ENCODE measurements at places on chromosomes 12 and 14.

- DNase-seq, result no peak
Observed at GRCh38 chr12:85466890-85467289, 186.9 kb downstream of the ALX1 start.

DNA sequence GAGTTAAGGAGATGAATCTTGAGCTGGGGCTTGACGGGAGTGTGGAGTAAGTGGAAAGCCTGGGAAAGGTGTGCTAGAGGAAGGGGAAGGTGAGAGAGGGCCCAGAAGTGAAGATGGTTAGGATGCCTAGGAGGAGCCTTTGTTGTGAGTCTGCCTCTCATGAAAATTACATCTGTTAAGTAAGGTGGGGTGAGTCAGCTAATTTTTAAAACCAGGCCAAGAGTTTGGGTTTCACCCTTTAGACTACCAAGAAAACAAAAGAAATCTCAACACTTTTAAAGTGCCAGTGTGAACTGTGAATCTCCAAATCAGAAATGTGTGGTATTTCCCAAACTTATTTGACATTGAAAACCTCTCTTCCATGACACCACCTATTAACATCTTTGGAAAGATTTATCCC lies 185.2 kb downstream of the CRADD start:
- DNase-seq, result no peak

GRCh38 chr12:2625289-2625612 lies 169.5 kb upstream of the FKBP4 start:
- no peak for DNase-seq

DNA sequence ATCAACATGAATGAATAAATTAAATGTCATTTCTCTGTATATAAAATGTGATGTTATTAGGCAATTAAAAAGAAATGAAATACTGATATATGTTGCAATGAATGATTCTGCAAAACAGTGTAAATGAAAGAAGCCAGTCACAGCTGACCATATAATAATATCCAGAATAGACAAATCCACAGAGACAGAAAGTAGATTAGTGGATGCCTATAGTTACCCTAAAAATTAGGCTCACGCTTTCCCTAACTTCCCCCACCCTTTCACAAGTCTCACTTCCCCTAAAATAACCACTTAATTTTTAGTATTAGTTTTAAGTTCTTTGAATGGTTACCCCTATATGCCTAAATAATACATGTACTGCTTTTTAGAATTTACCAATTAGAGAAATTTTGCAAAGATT lies 348.9 kb upstream of the FAR2 start:
- DNase-seq, result no peak

DNA sequence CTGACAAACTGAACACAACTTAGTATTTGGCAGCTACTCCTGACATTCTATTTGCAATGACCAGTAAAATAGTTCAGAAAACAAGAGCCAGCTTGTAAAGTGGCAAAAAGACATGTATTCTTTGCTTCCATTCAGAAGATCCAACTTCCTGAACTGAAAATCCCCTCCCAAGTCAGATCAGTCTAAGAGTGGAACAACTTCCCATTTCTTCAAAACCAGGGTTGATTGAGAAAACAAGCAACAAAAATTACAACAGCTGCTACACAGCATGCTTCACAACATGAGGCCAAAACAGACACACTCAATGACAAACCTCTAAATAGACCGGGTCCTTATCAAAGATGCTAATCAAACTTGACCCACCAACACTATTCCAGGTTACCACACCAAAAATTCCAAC lies 40.3 kb downstream of the CIT start:
- no peak for DNase-seq

All from activated effector memory CD4-positive, alpha-beta T cell treated with anti-CD3 and anti-CD28 coated beads, Interleukin-2, amount 50 U/mL, for 16 hours (primary cell).